Dermis blood vessel endothelial cell (primary cell): ENCODE measurements at places on chromosomes 13 and 19. TPM values are rescaled to one million over a fixed set of nuclear protein-coding genes. Genes with fewer than 3 reads are reported as not detected.

DNA sequence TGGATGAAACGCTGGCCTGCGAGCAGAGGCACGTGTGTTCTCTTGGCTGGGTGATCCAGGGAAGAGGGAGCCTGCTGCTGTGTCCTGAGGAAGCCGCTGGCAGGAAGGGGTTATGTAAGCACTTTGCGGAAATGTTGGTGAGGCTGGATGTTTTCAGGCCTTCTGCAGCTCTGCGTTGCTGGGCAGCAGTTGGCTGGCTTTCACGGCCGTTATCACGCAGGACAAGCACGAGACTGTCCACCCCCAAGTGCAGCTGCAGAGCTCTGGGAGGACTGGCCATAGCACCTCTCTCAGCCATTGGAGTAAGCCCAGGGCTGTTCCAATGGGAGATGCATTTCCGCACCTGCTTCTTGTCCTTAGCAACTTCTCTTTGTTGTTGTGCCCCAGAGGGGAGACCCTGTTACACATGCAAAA is 146.9 kb upstream of the SOX21 start:
- peak; percentile 99 for DNase-seq

- peak; percentile 33 for DNase-seq
These were observed 4.6 kb upstream of the CACNG8 start for GRCh38 chr19:53958168-53958571.

Gene FPR1
- total RNA-seq: not detected in 2 replicates

DNA sequence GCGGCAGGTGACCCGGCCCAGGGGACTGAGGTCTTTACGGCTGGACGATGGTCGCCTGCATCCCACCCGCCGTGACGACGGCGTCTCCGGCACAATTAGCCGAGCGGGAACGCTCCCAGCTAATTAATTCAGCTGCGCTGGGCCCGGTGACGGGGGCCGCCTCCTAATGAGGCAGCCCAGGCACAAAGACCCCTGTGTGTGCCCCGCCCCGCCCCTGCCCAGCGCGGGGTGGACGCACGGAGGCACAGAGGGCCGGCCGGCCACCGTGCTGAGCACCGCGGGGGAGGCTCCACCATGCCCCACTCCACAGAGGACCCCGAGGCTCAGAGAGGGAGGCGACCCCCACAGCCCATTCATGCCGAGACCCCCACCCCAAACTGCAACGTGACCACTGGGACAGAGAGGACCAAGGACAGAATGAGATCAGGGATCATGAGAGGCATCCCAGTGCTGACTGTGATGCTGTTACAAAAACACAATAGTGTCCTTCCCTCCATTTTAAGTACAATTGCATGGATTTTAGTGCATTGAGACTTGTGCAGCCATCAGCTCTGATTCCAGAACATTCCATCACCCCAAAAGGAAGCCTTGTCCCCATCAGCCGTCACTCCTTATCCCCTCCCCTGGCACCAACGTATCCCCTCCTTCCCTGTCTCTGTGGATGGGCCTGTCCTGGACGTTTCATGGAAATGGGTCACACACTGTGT is 17.0 kb downstream of the EFNA2 start:
- no peak for DNase-seq

DNA sequence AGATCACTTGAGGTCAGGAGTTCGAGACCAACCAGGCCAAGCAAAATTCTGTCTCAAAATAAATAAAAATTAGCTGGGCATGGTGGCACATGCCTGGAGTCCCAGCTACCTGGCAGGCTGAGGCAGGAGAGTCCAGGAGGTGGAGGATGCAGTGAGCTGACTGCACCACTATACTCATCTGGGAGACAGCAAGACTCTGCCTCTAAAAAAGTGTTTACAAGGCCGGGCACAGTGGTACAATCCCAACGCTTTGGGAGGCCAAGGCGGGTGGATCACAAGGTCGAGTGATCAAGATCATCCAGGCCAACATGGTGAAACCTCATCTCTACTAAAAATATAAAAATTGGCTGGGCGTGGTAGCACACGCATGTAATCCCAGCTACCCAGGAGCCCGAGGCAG is 4.2 kb upstream of the DAPK3 start:
- peak; percentile 3 for DNase-seq

Gene TUBA3C
- total RNA-seq: not detected in 2 replicates

DNA sequence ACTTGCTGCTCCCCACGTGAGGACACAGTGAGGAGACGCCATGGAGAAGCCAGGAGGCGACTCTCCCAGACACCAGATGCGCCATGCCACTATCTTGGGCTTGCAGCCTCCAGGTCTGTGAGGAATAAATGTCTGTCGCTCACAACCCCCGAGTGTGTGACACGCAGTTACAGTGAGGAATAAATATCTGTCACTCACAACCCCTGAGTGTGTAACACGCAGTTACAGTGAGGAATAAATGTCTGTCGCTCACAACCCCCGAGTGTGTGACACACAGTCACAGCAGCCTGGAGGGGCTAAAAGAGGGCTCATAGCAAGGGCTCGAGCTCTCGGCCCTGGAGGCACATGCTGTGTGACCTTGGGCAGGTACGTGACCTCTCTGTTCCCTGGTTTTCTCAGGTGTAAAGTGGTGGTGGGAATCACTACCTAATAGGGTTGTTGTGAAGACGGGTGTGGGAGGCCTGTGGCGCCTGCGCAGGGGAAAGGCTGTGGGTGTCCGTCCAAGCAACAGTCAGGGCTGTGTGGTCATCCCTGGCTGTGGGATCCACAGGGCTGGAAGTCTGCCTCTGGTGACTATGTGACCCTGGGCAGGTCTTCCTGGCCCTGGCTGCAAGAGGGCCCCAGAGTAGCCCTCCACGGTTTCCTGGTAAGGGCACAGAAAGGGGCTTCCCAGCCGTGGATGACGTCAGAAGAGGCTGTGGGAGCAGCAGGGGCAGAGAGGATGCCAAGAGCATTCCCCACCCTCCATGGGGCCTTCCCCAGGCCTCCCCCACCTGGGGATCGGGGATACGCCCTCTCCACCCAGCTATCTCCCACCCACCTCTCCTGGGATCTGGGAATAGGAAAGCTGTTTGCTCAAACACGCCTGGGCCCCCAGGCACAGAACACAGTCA is 77.7 kb downstream of the C1QTNF9 start:
- DNase-seq: no peak

Gene CAB39L
- total RNA-seq: 8.3 and 8.7 TPM in 2 replicates

Gene ZNF90
- total RNA-seq: 0.84 and 1.5 TPM in 2 replicates

GRCh38 chr13:35388441-35389355 is 87.8 kb downstream of the MAB21L1 start:
- DNase-seq: peak; percentile 85

Gene ZNF599
- 6.3 and 8.7 TPM in 2 replicates for total RNA-seq

- DNase-seq: peak; percentile 47
These were observed 941 bp downstream of the MYPOP start for GRCh38 chr19:45901432-45901911.

Gene CYP4F12
- not detected in 2 replicates for total RNA-seq

- no peak for DNase-seq
These were observed 257.8 kb upstream of the IPO5 start for GRCh38 chr13:97695684-97696083.

GRCh38 chr19:991174-991931 is 7.2 kb downstream of the WDR18 start:
- DNase-seq: peak; percentile 72

- DNase-seq: no peak
These were observed 125.2 kb downstream of the KDM4B start for GRCh38 chr19:5093948-5094718.

DNA sequence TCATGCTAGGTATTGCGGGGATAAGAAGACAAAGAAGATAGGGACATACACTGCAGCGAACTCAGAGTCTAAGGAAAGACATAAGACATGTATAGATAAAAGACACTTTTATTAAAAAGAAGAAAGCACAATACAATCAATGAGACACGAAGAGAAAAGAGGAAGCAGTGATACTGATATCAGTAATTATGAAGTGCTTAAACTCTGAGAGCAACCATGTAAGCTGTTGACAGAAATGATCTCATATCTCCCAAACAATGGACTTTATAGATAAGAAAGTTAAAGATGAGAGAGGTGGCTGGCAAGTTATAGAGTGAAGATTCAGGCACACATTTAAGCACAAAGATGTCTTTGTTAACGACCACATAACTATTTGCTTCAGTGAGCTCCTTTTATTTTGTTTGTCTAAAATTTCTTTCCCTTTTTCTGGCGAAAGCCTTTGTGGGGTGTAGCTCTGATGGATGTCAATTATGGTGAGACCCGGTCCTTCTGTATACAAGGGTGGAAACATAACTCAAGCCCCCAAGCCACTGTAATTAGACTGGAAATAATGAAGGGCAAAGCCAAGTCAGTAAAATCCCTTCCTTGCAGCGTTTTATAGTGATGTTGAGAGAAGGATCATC is 818.0 kb upstream of the SLC10A2 start:
- DNase-seq: no peak

- peak; percentile 69 for DNase-seq
These were observed 31.1 kb downstream of the RB1 start for GRCh38 chr13:48334534-48335127.

GRCh38 chr19:31268751-31269383 is 80.4 kb downstream of the TSHZ3 start:
- no peak for DNase-seq

GRCh38 chr13:100630555-100630954 is 42.0 kb upstream of the GGACT start:
- no peak for DNase-seq

Gene N4BP2L1
- 6.1 and 13.8 TPM in 2 replicates for total RNA-seq

DNA sequence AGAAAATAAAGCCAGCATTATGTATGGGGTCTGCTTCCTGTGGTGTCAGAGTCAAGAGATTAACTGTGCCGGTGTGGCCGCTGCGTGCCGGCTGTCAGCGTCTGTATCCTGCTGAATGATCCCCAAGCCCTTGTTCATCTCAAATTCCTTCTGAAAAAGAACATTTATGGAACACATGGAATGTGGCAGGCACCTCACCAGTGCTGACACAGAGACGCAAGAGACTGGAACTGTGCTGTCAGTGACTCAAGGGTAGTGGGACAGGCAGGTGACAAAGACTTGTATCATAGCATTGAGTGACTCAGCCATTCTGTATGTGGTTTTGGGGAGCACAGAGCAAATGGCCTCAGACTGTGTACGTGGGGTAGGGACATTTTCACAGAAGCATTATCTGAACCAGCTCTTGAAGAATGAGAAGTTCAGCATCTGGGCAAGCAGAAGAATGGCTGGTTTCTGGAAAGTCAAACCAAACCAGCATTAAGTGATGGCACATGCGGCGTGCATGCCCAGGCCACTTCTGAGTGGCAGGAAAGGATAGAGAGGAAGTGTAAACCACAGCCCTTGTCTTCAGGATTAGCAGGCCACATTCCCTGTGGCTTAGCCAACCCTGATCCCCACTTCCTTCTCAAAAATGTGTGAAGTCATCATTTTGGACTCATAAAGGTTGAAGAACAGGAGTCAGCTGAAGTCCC is 54.0 kb upstream of the IRS2 start:
- no peak for DNase-seq

Gene NBEA
- total RNA-seq: 2.6 and 3.6 TPM in 2 replicates

Gene MAG
- not detected in 2 replicates for total RNA-seq

GRCh38 chr19:44637390-44637764 is 6.3 kb upstream of the PVR start:
- no peak for DNase-seq

Gene ZNF208
- 0.19 and 0.34 TPM in 2 replicates for total RNA-seq

Gene ARHGAP45
- 40.3 and 55.5 TPM in 2 replicates for total RNA-seq

- DNase-seq: no peak
These were observed 118.2 kb downstream of the KLF5 start for GRCh38 chr13:73177017-73177416.

DNA sequence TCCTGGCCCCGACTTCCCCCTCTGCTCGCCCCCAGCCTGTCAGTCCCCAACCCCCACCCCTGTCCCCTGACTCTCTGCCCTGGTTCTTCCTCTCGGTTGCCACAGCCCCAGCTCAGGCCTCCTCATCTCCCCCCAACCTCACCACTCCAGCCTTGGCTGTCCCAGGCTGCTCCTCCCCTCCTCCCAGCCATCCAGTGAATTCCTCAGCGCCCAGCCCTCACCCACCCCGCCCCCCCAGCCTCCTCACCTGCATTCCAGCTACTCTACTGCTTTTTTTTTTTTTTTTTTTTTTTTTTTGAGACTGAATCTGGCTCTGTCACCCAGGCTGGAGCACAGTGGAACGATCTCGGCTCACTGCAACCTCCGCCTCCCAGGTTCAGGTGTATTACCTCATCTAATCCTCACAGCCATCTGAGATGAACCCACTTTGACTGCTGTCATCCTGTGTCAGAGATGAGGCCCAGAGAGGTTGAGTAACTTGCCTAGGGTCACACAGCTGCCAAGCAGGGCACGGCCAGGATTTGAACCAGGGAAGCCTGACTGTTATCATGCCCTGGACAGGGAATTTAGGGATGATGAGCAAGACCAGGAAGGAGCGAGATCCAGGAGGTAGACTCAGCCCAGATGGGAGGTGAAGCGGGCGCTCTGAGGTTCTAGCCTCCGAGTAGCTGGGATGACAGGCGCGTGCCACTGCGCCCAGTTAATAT is 2.6 kb downstream of the SULT2B1 start:
- DNase-seq: no peak

Gene URAD
- total RNA-seq: not detected in 2 replicates

Gene HIF3A
- total RNA-seq: 23.1 and 52.6 TPM in 2 replicates

Gene FLT3
- total RNA-seq: not detected in 2 replicates

- peak; percentile 91 for DNase-seq
These were observed 12.6 kb upstream of the METTL21C start for GRCh38 chr13:102707467-102707866.

Gene MAP4K1
- total RNA-seq: 0.09 TPM in 1 of 2 replicates, not detected in the other

DNA sequence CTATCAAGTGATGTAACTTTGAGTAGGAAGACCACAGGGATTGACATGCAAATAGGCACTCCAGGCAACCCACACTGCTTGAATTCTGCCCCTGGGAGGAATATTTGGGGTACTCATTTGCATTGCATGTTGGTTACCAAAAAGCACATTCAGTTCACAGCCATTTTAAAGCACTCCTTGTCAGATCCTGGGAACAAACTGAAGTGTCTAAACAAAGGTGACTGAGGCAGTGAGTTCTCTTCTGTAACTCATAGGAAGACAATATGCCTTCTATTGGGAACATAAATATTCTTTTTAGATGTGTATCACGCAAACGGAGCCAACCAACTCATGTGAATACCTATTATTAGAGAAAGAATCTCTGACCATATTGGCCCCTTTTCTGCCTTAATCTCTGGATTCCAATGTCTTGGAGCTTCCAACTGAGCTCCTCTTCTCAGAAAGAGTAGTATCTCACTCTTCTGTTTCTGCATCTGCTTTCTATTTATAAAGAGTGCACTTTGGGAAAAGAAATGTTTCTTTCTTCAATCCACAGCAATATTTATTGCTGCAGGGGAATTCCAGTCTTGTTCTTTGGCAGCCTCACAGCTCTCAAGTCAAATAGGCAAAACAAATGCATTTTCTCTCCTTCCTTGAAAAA is 125.7 kb upstream of the NBEA start:
- DNase-seq: no peak

- DNase-seq: no peak
These were observed 10.1 kb upstream of the SOX1 start for GRCh38 chr13:112056739-112057438.

- DNase-seq: no peak
These were observed 13.1 kb upstream of the CCNP start for GRCh38 chr19:40239415-40240226.

Gene CBY2
- not detected in 2 replicates for total RNA-seq

- DNase-seq: no peak
These were observed 13.1 kb downstream of the ATP11A start for GRCh38 chr13:112702986-112703379.
